GM18507 (cell line): ENCODE measurements at places on chromosomes 7 and 10.

DNA sequence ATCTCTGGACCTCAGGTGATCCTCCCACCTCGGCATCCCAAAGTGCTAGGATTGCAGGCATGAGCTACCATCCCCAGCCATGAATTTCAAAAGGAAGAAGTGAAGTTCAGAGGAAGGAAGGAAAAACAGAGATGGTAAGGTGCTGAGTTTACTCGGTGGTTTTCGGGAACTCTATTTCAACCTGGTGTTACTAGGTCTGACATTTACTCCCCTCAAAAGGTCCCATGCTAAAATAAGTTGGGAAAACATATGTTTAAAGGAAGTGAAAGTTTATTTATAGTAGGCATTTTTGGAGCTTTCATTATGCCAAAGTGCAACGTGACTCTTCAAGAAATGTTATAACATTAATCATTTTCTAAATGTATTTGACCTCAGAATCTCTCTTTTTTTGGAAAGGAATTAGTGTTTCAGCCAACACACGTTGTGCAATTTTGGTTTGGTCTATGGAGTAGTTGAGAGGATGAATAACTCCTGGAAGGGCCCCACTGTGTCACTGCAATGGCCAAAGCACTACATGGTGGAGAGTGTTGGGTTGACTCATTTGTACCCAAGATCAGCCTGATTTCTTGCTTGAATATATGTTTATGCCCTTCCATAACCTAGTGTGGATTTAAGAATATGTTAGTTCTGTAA is 114.7 kb upstream of the FAM171A1 start:
- no peak for DNase-seq

- no peak for DNase-seq
Measured at GRCh38 chr7:52257890-52258289, 777.5 kb upstream of the POM121L12 start.

- DNase-seq, result no peak
Measured at GRCh38 chr10:72783410-72783833, 91.5 kb downstream of the MCU start.

GRCh38 chr7:36313607-36314006 is 76.1 kb upstream of the ANLN start:
- no peak for DNase-seq

- DNase-seq, result no peak
Measured at GRCh38 chr7:24728503-24729364, 28.5 kb downstream of the GSDME start.

DNA sequence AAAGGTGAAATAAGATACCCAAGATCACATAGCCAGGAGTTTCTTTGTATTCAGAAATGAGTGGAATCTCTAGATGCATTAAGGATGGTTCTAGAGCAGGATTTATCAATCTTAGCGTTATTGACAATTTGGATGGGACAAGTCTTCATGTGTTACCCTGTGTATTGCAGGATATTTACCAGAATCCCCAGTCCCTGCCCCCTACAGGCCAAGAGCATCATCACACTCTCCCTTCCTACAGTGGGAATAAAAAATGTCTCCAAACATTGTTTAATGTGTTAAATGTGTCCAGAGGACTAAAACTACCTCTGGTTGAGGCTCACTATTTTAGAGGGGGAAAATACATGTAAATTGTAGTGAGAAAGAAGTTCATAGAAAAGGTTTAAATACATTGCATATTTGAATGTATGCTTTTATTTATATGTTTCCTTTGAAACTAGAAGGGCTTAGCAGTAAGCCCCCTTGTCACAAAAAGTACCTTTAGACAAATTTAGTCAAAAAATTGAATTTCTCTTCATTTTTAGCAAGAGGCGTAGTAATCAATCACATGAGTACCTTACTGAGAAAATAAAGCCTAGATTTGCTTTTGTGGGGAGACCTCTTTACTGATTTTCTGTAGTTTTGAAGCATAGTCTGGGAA is 141.2 kb downstream of the MLLT10 start:
- no peak for DNase-seq

- DNase-seq, result no peak
Measured at GRCh38 chr7:101879565-101879964, 62.1 kb downstream of the CUX1 start.

- DNase-seq, result no peak
Measured at GRCh38 chr10:17236468-17237148, 8.6 kb downstream of the VIM start.

GRCh38 chr10:122052701-122053100 is 63.7 kb downstream of the TACC2 start:
- DNase-seq, result no peak

DNA sequence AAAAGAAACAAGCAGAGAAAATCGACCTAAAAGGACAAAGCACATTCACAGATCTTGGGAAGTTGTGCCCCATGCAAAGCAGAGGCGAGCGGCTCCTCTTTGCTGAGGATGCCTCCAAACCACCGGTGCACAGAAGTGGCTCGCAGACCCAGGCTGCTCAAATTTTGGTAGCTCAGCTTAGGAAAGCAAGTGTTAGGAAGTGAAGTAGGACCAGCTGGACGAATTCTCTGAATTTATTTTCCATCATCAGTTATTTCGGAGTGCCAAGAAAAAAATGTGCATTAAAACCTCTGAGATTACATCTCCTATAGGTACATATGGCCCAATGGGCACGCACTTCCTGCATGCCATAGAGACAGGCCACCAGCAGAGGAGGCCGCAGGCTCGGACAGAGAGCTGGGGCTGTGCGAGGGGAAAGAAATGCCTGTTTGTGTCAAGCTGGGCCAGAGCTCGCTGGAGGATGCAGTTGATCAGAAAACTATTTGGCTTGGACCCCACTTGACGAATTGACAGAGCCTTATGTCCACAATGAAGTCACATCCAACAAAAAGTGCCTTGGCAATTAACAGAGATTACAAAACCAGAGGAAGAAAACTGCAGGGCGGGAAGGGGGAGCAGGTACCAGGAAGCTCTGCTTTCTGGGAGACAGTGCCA is 122.3 kb upstream of the LYZL2 start:
- no peak for DNase-seq

DNA sequence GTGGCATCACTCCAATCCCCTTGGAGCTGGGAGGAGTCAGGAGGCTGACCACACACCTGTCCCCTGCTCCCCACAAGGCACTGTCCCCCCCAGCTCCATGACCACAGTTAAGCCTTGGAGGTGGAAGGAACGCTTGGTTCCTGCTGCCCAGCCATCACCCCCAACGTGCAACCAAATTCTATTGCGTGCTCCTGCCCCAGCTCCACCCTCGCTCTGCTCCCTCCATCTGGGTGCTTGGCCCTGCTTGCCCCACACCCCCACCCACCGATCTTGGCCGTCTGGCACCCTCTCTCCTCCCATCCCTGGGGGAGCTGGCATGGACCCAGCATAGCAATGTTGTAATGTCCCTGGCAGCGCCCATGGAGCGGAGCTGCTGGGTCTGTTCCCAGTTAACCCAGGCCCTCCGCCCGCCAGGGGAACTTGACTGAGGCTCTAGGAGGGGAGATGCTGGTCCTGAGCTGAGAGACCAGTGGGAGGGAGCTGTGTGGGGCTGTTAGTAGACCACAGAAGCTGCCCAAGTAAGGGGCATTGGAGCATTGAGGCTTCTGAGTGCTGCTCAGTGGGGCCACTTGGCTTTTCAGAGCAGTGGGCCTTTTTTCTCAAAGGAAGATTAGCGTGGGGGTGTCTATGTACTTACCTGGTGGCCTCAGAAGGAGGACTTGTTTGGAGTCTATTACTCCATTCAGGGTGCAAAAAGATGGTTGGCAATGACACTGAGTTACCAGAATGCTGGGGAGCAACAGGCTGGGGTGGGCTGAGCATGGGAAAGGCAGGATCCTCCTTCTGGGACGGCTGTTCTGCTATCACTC is 1.1 kb downstream of the EPHB6 start:
- no peak for DNase-seq

GRCh38 chr10:73950155-73950948 is 39.4 kb downstream of the PLAU start:
- DNase-seq, result no peak

GRCh38 chr10:3745521-3745920 is 39.5 kb downstream of the KLF6 start:
- DNase-seq, result no peak

GRCh38 chr10:18216482-18216881 is 76.3 kb downstream of the CACNB2 start:
- no peak for DNase-seq

GRCh38 chr10:47348661-47349470 is 703 bp downstream of the RBP3 start:
- DNase-seq, result no peak

DNA sequence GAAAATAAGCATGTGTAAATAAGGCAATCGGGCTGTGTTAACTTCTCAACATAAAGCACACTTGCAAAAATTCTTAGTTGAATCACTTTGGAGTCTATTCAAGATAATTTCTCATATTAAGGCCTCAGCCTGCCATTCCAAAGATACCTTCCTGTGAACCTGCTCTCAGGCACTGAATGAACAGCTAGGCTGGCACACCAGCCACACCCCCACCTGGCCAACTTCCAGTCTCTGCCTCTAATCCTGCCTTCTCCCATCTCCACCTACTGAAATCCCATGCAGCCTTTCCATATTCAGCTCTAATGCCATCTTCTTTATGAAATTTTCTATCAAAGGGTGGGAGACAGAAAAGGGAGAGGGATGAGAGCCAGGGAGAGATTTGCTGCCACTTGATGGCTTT is 17.1 kb upstream of the MACROH2A2 start:
- DNase-seq, result no peak

- DNase-seq, result no peak
Measured at GRCh38 chr10:101845893-101846292, 2.3 kb upstream of the KCNIP2 start.

DNA sequence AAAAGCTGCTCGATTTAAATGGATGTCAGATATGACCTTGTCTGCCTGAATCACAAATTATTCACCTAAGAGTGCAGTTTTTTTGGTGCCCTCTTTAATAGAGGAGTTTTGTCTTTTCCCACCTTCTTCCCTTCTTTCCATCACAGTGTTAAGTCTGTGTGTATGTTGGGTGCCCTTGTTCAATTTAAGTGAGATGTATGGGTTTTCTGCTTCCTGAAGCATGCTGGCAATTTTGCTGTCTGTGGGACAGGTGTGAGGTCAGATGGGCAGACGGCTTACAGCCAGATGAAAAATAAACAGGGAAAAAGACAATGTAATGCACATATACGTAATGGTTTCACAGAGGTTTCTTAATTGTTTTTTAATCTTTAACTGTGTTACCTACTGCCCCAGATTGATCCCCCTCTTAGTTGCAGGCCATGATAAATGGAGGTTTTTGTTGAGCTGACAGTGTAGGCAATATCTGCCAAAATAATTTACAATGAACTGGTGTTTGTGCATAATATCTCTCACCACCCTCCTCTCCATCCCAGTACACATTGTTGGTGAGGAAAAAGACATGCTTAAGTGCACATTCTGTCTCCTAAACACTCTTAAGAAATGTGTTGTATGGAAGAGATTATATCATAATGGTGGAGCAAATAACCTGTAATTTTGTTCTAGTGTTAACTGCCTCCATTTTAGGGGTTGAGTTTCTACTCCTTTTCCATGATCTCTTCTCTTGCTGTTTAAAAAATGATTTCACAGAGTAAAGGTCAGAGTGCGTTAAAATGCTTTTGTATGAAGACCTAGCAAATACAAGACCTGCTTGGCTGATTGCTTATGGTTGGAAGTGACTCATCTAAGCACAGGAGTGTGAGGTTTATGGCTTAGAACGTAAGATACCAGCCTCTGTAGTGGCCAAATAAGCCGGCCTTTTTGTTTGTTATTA is 123.9 kb downstream of the LRRC4 start:
- no peak for DNase-seq

- DNase-seq, result no peak
Measured at GRCh38 chr10:78299851-78300468, 266.3 kb downstream of the RPS24 start.

DNA sequence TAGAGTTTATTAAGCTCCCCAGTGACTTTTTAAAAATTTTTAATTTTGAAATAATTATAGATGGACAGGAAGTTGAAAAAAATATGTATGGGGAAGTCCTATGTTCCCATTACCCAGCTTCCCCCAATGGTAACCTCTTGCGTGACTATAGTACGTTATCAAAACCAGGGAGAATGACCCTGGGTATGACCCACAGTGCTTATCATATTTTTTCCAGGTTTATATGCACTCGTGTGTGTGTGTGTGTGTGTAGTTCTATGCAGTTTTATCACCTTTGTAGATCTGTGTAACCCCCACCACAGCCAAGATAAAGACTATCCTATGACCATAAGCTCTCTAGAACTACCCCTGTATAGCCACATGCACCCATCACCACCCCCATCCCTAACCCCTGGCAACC is 72.8 kb downstream of the TBXAS1 start:
- no peak for DNase-seq

DNA sequence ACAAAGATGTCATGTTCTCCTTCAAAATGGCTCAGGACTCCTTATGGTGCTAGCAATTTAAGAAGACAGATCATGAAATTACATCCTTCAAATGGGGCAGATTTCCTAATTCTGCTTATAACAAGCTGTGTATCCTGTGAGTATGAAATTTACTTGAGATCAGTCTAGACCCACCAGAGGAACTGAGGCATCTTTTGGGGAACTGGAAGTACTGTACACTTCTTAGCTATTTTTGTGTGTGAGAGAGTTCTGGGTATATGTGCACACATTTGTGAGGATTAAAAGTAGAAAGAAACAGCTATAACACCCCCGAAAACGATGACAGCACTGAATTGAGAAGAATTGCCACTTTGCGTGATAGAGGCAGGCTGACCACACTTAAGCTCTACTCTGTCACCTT is 187.0 kb upstream of the CCDC6 start:
- DNase-seq, result no peak

DNA sequence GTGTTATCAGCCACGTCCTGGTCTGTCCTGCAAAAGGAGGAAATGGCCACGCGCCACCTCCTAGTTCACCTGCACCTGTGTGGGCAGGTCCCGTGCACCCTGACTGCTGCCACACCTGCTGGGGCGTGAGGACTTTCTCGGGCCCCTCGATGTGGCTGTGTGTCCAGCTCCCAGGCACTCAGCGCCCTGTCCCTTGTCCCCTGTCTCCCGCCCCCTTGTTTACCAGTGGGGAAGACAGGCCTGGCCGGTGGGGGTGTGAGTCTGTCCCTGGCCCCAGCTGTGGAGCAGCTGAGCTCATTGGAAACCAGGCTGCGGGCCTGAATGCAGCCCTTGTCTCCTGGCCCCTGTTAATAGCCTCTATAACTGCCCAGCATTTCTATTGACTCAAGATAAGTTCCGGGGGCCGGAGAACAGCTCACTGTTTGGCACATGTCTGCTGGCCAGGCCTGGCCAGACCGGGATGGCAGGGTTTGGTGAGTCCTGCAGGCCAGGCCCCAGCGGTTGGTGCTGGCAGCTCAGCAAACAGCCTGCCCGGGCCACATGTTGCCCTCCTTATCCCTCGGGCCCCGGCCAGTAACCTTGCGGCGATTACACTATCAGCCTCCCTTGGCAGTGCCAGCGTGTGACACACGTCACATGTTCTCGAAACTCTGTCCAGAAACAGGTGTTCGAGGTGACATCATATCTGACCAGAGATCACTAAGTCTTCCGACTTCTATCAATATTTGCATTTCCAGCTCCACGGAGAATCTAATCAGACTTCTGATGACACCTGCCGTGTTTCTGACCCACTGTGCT is 52.1 kb downstream of the FOXL3 start:
- DNase-seq, result no peak
